ENCODE measurements at places on chromosomes 3 and 15.

- no peaks in the 10 kb centered on the region for H3K36me3 ChIP-seq
- H3K27me3 ChIP-seq: no peaks in the 10 kb centered on the region
- no peak for DNase-seq
- no peak overlapping the region for H3K4me3 ChIP-seq
- H3K27ac ChIP-seq: no peak overlapping the region
- no peaks in the 10 kb centered on the region for H3K4me1 ChIP-seq
Measured at GRCh38 chr3:173066044-173067004, 74.7 kb downstream of the SPATA16 start.

DNA sequence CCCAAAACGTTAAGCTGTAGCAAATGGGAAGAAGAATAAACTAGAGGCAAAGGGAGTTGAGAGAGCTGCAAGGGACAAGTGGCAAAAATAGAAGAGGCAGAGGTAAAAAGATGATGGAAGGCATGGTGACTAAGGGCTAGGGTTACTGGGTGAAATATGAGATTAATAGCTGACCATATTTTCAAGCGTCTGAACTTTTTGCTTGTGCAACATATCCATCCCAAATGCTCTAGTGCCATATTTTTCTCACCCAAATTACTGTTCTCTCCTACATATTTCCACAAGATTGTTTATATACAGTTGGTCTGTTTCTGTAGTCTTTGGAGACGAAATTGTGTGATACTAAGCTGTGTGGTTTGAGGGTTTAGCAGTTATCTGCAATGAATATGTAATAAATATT is 145.5 kb downstream of the GMNC start:
- peaks cover 4% of the 10 kb centered on the region for H3K27me3 ChIP-seq
- no peaks in the 10 kb centered on the region for H3K36me3 ChIP-seq
- no peak for DNase-seq
- no peak overlapping the region for H3K27ac ChIP-seq
- H3K4me3 ChIP-seq: no peak overlapping the region
- H3K4me1 ChIP-seq: no peaks in the 10 kb centered on the region

DNA sequence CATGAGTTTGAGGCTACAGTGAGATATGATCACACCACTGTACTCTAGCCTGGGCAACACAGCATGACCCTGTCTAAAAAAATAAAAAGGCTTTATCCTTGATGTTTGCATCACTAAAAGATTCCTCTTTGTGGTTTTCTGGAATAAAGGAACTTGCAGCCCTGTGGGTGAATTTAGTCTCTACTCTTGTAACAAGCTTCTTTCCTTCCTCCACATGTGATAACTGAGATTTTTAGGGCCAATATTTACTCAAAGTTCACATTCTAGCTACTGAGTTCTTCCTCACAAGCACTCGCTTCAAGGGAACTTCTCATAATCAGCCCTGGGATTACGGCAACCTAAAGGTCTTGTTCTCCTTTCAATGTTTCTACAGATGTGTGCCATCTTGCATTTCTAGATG is 24.6 kb downstream of the COMMD2 start:
- H3K36me3 ChIP-seq: peaks cover 3% of the 10 kb centered on the region
- DNase-seq: no peak
- H3K27ac ChIP-seq: no peak overlapping the region
- no peaks in the 10 kb centered on the region for H3K27me3 ChIP-seq
- H3K4me3 ChIP-seq: no peak overlapping the region
- no peaks in the 10 kb centered on the region for H3K4me1 ChIP-seq

DNA sequence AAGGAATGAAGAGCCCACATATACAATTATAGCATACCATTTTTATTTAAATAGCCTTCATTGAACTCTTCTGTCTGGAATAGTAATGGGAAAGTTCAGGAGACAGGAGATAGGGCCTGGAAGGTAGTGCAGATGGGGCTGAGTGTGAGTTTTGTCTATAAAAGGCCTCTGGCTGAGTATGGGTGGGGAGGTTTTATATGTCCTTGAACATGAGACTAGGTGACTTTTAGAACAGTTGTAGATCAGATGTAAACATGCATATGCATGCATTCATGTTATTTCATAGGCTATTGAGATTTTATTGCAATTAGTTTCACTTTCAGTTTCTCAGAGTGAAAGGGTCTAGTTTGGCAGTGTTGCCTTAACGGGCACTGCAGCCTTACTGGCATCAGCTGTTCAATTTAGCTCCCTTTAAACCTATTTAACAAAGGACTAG is 27.1 kb downstream of the CGGBP1 start:
- peak overlapping the region; percentile 85 for H3K27ac ChIP-seq
- peaks cover 35% of the 10 kb centered on the region for H3K4me1 ChIP-seq
- H3K36me3 ChIP-seq: no peaks in the 10 kb centered on the region
- H3K27me3 ChIP-seq: no peaks in the 10 kb centered on the region
- H3K4me3 ChIP-seq: peak overlapping the region; percentile 77

- peak overlapping the region; percentile 97 for H3K4me3 ChIP-seq
- peaks cover 51% of the 10 kb centered on the region for H3K4me1 ChIP-seq
- peak overlapping the region; percentile 98 for H3K27ac ChIP-seq
- H3K27me3 ChIP-seq: no peaks in the 10 kb centered on the region
Measured at GRCh38 chr3:113533534-113533892, 1.2 kb downstream of the SIDT1 start.

DNA sequence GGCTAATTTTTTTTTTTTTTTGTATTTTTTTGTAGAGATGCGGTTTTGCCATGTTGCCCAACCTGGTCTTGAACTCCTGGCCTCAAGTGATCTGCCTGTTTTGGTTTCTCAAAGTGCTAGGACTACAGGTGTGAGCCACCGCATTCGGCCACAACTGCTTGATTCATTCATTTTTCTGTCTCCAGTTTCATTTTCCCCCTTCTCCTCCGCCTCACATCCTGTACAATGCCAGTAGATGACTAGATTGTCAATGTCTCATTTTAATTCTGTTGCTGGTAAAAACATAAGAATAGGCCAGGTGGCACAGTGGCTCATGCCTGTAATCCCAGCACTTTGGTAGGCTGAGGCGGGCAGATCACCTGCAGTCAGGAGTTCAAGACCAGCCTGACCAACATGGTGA is 12.0 kb upstream of the ZNF592 start:
- peaks cover 1% of the 10 kb centered on the region for H3K36me3 ChIP-seq
- H3K27me3 ChIP-seq: no peaks in the 10 kb centered on the region
- peaks cover 49% of the 10 kb centered on the region for H3K4me1 ChIP-seq
- H3K4me3 ChIP-seq: peak overlapping the region; percentile 50
- peak; percentile 94 for DNase-seq

DNA sequence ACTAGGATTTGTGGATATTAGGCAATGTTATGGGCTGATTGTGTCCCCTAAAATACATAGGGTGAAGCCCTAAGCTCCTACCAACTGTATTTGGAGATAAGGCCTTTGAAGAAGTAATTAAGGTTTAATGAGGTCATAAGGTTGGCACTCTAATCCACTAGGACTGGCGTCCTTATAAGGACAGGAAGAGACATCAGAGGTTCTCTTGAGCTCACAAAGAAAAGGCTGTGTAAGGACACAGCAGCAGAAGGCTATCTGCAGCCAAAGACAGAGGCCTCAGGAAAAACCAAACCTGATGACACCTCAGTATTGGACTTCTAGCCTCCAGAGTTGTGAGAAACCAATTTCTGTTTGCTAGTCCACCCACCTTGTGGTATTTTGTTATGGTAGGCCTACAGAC is 416.7 kb downstream of the ZBTB20 start:
- peaks cover 1% of the 10 kb centered on the region for H3K36me3 ChIP-seq
- no peak for DNase-seq
- no peak overlapping the region for H3K4me3 ChIP-seq

DNA sequence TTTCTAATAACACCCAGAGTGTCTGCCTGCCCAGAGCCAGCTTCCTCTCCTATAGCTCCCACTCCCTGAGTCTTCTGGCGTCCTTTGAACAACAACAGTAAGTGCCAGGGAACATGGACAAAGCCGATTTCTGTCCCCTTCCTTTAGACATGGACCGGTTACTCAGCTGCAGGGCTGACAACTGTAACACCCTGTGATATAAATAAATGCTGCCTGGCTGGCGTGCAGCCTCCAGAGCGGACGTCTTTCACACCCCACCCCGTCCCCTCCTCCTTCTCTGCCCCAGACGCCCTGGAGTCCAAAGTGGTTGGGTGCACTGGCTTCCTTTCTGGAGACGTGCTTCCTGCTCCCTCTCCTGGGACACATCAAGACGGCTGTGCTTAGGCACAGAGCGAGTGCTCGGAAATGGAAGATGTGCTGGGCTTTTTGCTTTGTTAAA is 281.9 kb upstream of the LRRFIP2 start:
- peaks cover 4% of the 10 kb centered on the region for H3K4me1 ChIP-seq
- H3K4me3 ChIP-seq: no peak overlapping the region
- DNase-seq: no peak
- no peak overlapping the region for H3K27ac ChIP-seq

GRCh38 chr3:159130108-159130507 is 328.3 kb downstream of the MFSD1 start:
- H3K27ac ChIP-seq: no peak overlapping the region
- H3K4me3 ChIP-seq: no peak overlapping the region
- H3K36me3 ChIP-seq: no peaks in the 10 kb centered on the region

- H3K36me3 ChIP-seq: peaks cover 28% of the 10 kb centered on the region
- peaks cover 74% of the 10 kb centered on the region for H3K4me1 ChIP-seq
- peak overlapping the region; percentile 89 for H3K27ac ChIP-seq
Measured at GRCh38 chr3:69199942-69200341, 77.5 kb upstream of the LMOD3 start.

DNA sequence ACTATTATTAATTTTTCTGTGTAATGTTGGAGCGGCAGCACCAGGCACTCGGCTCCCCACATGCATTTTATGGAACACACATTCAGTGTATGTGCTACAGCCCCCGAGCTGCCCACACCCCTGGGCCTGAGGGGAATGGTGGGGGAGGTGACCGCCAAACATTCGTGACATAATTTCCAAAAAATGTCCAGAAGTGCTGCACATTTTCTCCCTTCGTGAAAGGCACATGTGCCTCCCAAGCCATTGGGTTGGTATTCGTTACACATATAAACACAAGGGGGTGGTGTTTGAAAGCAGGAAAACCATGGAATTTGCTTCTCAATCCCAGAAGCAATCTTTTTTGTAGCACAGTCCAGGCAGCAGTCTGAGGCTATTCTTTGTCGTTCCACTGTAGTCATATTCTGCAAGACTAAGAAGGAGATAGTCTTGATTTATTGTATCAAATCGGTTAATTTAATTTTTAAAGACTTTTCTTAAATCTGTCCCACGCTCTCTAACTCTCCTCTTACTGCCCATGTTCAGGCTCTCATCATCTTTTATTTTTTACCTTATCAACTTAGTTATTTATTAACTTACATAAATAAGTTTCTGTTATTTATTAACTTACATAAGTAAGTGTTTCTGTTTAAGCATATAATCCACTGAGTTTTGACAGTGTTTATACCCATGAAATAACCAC is 39.2 kb upstream of the POLR2M start:
- H3K27ac ChIP-seq: no peak overlapping the region
- peaks cover 11% of the 10 kb centered on the region for H3K27me3 ChIP-seq
- H3K36me3 ChIP-seq: no peaks in the 10 kb centered on the region
- DNase-seq: no peak
- H3K4me3 ChIP-seq: no peak overlapping the region

- peaks cover 7% of the 10 kb centered on the region for H3K36me3 ChIP-seq
- H3K4me3 ChIP-seq: no peak overlapping the region
- DNase-seq: no peak
- peaks cover 9% of the 10 kb centered on the region for H3K4me1 ChIP-seq
Measured at GRCh38 chr3:51585197-51585596, 46.7 kb downstream of the RAD54L2 start.

DNA sequence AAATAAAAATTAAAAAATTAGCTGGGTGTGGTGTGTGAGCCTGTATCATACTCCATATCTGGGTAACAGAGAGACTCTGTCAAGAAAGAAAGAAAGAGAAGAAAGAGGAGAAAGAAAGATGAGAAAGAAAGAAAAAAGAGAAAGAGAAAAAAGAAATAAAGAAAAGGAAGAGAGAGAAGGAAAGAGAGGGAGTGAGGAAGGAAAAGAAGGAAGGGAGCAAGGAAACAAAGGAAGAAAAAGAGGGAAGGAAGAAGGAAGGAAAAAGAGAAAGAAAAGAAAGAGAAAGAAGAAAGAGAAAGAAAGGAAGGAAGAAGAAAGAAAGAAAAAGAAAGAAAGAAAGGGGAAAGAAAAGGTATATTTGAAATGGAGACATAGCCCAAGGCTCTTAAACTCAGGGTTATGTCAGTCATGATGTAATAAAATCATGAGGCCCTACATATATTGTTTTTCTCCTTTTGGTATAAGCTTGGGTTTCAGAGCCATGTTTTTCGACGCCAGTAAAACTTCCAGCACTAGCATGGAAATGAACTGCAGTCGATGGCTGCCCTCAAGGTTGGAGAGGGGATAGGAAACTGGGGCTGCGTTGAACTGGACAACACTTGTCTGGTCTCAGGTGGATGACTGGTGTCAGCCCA is 38.0 kb upstream of the RFTN1 start:
- H3K4me3 ChIP-seq: no peak overlapping the region
- no peaks in the 10 kb centered on the region for H3K36me3 ChIP-seq
- H3K27me3 ChIP-seq: peaks cover 5% of the 10 kb centered on the region
- DNase-seq: no peak

DNA sequence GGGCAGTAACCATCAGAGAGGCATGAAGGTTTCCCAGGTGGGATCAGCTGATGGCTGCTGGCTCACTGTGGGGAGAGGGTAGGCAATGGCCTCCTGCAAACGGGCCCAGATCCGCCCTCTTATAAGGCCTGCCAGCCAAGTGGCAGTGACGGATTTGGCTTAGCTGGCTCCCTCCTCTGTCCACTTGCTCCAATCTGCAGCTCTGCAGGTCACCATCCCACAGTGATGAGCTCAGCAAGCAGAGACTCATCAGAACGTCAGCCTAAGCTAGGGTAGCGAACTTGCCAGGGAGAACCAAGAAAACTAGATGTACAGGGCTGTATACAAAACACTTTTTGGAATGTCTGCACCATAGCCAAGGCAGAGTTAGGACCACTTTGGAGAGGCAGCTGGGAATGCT is 62.8 kb upstream of the DCLK3 start:
- DNase-seq: no peak
- no peak overlapping the region for H3K27ac ChIP-seq
- no peaks in the 10 kb centered on the region for H3K27me3 ChIP-seq
- no peaks in the 10 kb centered on the region for H3K4me1 ChIP-seq
- peaks cover 6% of the 10 kb centered on the region for H3K36me3 ChIP-seq
- no peak overlapping the region for H3K4me3 ChIP-seq

- H3K36me3 ChIP-seq: no peaks in the 10 kb centered on the region
- peak overlapping the region; percentile 77 for H3K27ac ChIP-seq
- H3K4me3 ChIP-seq: no peak overlapping the region
- H3K4me1 ChIP-seq: peaks cover 64% of the 10 kb centered on the region
- DNase-seq: no peak
- H3K27me3 ChIP-seq: no peaks in the 10 kb centered on the region
Measured at GRCh38 chr15:74317820-74318375, 49.5 kb downstream of the CYP11A1 start.

- no peaks in the 10 kb centered on the region for H3K4me1 ChIP-seq
- DNase-seq: no peak
- no peak overlapping the region for H3K4me3 ChIP-seq
- H3K36me3 ChIP-seq: no peaks in the 10 kb centered on the region
- no peaks in the 10 kb centered on the region for H3K27me3 ChIP-seq
Measured at GRCh38 chr15:97691799-97692198, 268.7 kb upstream of the ARRDC4 start.

- H3K36me3 ChIP-seq: no peaks in the 10 kb centered on the region
- H3K27ac ChIP-seq: no peak overlapping the region
- no peak for DNase-seq
- peaks cover 18% of the 10 kb centered on the region for H3K4me1 ChIP-seq
- H3K27me3 ChIP-seq: no peaks in the 10 kb centered on the region
- no peak overlapping the region for H3K4me3 ChIP-seq
Measured at GRCh38 chr3:105526360-105527111, 159.8 kb downstream of the ALCAM start.

Measured in activated CD8-positive, alpha-beta T cell treated with anti-CD3 and anti-CD28 coated beads for 36 hours (primary cell).